ENCODE measurements at places on chromosomes 6 and 20.

GRCh38 chr6:44333273-44333919, 9.1 kb upstream of the SPATS1 start:
- DNase-seq: no peak

GRCh38 chr6:1613688-1614447, 4.2 kb downstream of the FOXC1 start:
- no peak for DNase-seq

DNA sequence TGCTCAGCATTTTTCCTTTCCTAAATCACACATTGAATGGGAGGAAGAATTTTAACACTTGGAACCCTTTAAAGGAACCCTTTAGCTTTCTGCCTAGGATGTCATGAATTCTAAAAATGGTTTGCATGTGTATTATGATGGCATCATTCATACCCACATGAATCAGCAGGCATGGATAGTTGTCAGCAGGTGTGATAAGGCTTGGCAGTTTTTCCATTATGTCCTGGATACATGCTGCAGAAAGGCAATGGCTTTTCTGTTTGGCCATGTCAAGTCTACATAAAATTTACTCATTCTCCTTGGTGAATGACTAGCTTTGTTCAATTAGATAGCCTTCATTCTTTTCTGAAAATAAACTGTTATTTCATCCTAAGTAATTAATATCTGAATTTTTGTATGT, 353.7 kb downstream of the GRIK2 start:
- DNase-seq: no peak

DNA sequence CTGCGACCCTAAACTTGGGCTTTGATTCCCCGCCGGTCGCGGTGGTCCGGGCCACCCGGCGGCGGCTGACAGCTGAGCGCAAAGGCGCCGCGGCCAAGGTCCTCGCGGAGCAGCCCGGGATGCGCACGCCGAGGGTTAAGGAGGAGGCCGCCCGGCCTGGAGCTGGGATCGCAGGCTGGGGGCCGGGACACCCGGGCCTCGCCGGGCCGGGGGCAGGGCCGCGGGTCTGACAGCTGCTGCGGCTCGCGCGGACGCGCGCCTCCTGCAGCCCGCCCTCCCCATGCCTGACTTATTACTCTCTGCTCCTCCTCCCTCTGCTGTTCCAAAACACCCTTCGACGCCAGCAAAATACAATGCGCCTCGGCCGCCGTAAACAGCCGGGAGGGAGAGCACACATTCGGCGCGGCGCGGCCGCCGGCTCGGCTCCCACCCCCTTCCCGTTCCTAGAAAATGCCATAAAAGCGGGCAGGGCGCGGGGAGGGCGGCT, 746 bp downstream of the BACH2 start:
- no peak for DNase-seq

Data from SW 1271 (cell line).